ENCODE measurements at places on chromosomes 12 and 14.
A peak's percentile ranks its signal among the peaks of the same experiment; 100 is the strongest.

DNA sequence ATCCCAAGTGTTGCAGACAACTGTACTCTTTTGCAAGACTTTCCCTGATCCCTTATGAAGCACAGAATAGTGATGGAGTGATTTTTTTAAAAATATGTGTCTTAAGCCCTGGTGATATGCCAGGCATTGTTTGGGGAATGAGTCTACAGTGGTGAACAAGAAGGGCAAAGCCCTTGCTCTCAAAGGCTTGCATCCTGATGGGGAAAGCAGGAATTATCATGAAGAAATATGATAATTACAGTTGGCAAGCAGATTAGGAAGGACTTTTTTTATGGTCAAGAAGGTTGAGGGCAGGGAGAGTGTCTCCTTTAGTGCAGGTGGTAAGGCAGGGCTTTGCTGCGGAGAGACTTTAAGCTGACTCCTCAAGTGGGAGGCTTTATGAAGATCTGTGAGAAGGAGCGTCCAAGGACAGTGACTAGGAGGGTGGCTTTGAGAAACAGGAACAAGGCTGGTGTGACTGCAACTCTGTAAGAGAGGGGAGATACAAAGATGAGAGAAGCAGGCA is 100.2 kb downstream of the SYNE2 start:
- peaks cover 25% of the 10 kb centered on the region for H3K36me3 ChIP-seq
- no peak for DNase-seq
- H3K4me3 ChIP-seq = no peak overlapping the region
- no peaks in the 10 kb centered on the region for H3K4me1 ChIP-seq

DNA sequence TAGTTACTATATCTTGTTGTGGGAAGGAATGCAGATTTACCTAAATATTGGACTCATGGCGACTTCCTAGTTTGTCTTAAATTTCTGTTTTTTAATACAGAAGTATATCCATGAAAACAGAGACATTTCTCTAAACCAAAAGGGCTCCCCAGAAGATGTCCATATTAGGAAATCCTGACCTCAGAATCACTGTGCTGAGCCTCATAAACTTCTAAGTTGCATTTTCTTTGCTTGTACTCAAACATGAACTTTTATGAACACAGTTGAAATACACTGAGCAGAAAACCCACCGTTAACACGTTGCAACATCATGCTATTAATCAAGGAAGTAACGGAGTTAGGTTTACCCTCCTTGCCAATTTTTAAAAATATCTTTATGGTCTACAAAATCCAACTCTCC is 42.9 kb upstream of the NR2C1 start:
- H3K36me3 ChIP-seq = peaks cover 9% of the 10 kb centered on the region
- peak overlapping the region; percentile 44 for H3K27ac ChIP-seq
- peaks cover 19% of the 10 kb centered on the region for H3K4me1 ChIP-seq
- H3K27me3 ChIP-seq = no peaks in the 10 kb centered on the region
- no peak for DNase-seq
- no peak overlapping the region for H3K4me3 ChIP-seq

GRCh38 chr14:92154283-92154942 is 32.6 kb downstream of the CPSF2 start:
- no peaks in the 10 kb centered on the region for H3K27me3 ChIP-seq
- H3K36me3 ChIP-seq = no peaks in the 10 kb centered on the region
- DNase-seq = no peak
- no peak overlapping the region for H3K4me3 ChIP-seq

DNA sequence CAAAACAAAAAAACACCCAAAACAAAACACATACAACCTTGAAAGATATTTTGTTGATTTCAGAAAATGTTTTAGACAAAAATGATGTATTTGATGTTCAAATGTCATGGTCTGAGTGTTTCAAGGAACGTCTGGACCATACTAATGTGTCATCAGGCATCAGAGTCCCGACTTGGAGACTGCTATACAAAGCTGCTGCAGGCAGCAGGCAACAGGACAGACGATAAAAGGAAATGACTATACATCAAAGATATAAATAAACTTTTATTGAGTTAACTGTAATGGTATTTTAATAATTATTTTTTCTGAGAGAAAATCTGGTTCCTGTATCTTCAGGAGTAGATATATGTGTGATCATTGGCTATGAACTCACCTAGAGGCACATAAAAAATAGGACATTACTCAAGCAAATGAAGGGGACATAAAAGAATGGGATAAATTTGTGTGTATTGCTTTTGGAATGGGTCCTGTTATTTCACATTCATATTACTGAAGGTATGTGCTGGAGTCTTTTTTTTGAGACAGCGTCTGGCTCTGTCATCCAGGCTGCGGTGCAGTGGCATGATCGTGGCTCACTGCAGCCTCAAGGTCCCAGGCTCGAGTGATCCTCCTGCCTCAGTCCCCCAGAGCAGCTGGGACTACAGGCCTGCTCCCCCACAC is 87.3 kb upstream of the HECTD1 start:
- no peak overlapping the region for H3K4me3 ChIP-seq
- no peaks in the 10 kb centered on the region for H3K27me3 ChIP-seq
- no peak for DNase-seq
- H3K27ac ChIP-seq = no peak overlapping the region
- no peaks in the 10 kb centered on the region for H3K4me1 ChIP-seq

- no peaks in the 10 kb centered on the region for H3K36me3 ChIP-seq
- no peak overlapping the region for H3K4me3 ChIP-seq
- no peak for DNase-seq
- no peaks in the 10 kb centered on the region for H3K4me1 ChIP-seq
Measured at GRCh38 chr12:13606290-13606689, 375.1 kb downstream of the GRIN2B start.

GRCh38 chr12:113267621-113268020 is 46.4 kb downstream of the TPCN1 start:
- peaks cover 42% of the 10 kb centered on the region for H3K36me3 ChIP-seq
- no peak for DNase-seq
- no peaks in the 10 kb centered on the region for H3K27me3 ChIP-seq
- H3K4me3 ChIP-seq = no peak overlapping the region
- no peak overlapping the region for H3K27ac ChIP-seq
- peaks cover 18% of the 10 kb centered on the region for H3K4me1 ChIP-seq

DNA sequence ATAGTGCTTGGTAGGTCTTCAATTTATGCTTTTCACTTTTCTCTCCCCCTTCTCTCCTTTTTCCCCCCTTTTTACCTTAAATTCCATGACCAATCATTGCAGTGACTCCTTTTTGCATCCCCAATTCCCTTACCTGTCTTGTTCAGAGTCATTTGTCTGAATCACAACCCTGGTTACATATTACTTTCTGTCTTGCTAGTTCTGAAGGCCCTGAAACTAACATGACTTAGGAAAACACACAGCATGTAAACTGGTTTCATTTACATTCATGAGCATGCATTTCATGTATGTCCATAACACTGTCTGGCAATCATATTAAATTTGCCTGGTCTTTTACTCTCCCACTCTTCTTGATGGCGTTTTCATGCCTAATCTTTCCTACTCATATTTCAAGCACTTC is 20.3 kb upstream of the FOXG1 start:
- no peaks in the 10 kb centered on the region for H3K36me3 ChIP-seq
- no peak for DNase-seq
- H3K27me3 ChIP-seq = no peaks in the 10 kb centered on the region
- no peak overlapping the region for H3K27ac ChIP-seq
- H3K4me3 ChIP-seq = no peak overlapping the region

- H3K4me1 ChIP-seq = no peaks in the 10 kb centered on the region
- DNase-seq = no peak
- H3K27ac ChIP-seq = no peak overlapping the region
Measured at GRCh38 chr12:25518512-25518911, 34.6 kb downstream of the LMNTD1 start.

DNA sequence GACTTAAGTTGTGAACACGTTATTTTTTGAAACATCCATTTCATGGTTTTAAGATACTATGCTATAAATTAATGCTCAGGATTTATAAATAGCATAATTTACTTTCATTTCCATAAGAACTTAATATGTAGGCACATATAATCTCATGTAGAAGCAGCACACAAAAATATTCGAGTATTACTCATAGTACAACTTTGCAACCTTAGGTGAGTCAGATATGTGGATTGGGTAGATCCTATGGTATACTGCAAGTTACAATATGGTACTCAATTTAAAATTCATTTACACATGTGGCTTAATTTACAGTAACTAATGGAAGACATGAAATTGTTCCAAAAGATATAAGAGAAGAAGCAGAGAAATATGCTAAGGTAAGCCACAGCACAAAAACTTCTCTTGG is 26.0 kb downstream of the PSMA3 start:
- no peak overlapping the region for H3K27ac ChIP-seq
- H3K27me3 ChIP-seq = no peaks in the 10 kb centered on the region
- no peak overlapping the region for H3K4me3 ChIP-seq
- no peak for DNase-seq
- peaks cover 8% of the 10 kb centered on the region for H3K36me3 ChIP-seq

DNA sequence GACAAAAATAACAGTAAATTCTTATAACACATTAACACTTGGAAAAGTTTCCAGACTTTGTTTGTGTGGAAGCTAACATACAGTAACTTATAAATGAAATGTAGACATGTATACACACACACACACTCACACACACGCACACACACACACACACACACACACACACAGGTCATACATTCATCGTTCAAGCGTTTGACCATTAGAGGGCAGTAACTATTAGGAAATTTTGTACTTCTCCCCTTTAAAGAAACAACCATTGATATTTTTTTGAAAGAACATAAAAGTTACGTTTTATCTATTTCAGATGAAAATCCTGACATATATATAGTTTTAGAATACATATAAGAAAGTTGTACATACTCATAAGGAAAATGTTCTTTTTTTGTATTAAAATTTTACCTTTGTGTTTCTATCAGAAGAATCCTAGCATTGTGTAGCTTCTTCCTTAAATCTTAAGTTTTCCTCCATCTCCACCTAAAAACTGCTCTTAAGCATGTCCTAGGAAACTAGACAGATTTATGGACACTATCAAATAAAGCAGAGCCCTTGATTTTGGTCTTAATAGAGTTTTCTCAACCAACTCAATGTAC is 29.0 kb downstream of the PTPRQ start:
- no peaks in the 10 kb centered on the region for H3K27me3 ChIP-seq
- H3K27ac ChIP-seq = no peak overlapping the region
- DNase-seq = no peak

GRCh38 chr12:53333845-53334244 is 2.3 kb downstream of the SP7 start:
- no peaks in the 10 kb centered on the region for H3K4me1 ChIP-seq
- no peak overlapping the region for H3K4me3 ChIP-seq
- DNase-seq = no peak
- H3K36me3 ChIP-seq = no peaks in the 10 kb centered on the region
- peaks cover 7% of the 10 kb centered on the region for H3K27me3 ChIP-seq

DNA sequence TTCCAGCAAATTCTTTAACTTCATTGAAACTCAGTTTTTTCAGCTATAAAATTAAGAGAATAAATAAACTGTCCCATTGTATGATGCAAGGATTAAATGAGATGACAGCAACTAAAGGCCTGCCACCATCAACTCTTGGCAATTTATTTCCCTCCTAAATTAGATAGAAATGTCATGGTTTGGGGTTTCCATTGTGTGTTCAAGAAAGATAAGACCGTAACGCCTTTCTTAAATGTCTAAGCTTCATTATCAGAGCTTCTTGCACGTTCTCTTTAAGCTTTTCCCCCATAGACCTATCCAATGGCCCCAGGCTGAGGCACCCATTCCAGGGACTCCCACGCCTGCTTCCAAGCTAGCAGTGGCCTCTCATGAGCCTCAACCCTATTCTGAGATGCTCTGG is 281.9 kb downstream of the CACNA1C start:
- DNase-seq = no peak
- H3K27me3 ChIP-seq = no peaks in the 10 kb centered on the region
- peaks cover 32% of the 10 kb centered on the region for H3K4me1 ChIP-seq
- peak overlapping the region; percentile 95 for H3K27ac ChIP-seq

DNA sequence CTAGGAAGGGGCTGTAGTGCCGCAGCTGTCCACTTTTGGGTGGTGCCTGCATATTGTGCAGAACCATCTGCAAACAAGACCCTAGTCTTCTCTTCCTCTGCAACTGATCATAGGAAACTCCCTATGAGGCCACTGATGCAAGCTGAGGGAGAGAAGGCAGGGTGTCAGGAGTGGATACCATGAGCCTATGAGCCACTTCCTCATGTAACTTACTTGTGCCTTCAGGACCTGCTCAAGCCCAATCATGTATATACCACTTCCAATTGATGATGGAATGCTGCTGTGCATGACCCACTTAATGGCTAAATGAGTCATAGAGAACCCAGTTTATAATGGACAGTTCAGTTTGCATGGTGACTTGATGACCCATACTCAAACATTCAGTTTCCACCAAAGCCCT is 107.9 kb downstream of the ALG10B start:
- H3K4me3 ChIP-seq = no peak overlapping the region
- DNase-seq = no peak
- no peaks in the 10 kb centered on the region for H3K4me1 ChIP-seq
- no peaks in the 10 kb centered on the region for H3K36me3 ChIP-seq

DNA sequence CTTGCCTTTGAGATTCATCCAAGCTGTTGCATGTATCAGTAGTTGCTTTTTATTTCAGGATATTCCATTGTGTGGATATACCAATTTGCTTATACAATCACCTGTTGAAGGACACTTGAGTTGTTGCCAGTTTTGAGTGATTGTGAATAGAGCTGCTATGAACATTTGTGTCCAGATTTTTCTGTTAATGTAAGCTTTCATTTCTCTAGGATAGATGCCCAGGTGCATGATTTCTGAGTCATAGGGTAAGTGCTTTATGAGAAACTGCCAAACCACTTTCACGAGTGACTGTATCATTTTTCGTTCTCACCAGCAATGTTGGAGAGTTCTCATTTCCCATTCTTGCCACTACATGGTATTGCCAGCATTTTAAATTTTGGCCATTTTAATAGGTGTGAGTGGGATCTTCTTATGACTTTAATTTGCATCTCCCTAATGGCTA is 434.6 kb upstream of the RGS6 start:
- H3K4me3 ChIP-seq = no peak overlapping the region
- H3K4me1 ChIP-seq = no peaks in the 10 kb centered on the region
- H3K27me3 ChIP-seq = no peaks in the 10 kb centered on the region
- H3K36me3 ChIP-seq = no peaks in the 10 kb centered on the region
- H3K27ac ChIP-seq = no peak overlapping the region

DNA sequence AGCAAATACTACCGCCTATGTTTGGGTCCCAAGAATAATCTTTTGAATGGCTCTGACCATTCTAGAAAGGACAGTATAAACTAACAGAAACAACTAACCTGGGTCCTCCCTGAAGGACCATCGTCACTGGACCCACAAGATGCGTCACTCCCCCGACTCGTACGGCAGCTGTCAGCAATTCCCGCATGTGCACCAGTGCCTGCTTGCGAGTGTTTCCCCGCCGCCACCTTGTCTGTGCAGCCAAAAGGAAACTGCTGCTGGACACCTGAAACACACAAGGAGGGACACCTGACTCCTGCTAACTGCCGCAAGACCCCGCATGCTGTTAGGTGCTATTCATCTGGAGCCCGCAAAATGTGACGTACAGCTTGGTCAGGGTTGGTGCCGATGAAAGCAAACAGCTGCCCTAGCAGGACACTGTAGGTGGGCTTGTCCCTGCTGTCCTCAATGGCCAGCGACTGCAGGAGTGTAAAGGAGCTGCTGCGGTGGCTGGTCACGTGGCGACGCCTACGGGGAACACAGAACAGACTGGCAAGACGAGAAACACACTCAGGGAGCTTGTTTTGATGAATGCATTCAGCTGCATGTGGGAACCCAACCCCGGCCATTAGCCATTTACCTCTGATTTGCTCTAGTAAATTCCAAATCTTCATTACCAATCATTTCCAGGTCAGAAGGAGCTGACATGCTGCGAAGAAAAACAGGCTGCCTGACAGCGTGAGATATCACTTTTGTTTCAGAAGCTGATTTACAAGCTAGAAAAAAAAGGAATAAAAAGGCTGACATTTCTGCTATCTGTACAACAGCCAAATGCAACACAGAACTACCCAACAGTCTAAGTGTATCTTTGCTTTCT is 118.1 kb downstream of the TRAFD1 start:
- H3K27me3 ChIP-seq = no peaks in the 10 kb centered on the region
- no peak overlapping the region for H3K27ac ChIP-seq
- H3K4me1 ChIP-seq = no peaks in the 10 kb centered on the region

All from vagina (tissue), 2 donors.